ENCODE measurements at places on chromosomes 2 and 18.

DNA sequence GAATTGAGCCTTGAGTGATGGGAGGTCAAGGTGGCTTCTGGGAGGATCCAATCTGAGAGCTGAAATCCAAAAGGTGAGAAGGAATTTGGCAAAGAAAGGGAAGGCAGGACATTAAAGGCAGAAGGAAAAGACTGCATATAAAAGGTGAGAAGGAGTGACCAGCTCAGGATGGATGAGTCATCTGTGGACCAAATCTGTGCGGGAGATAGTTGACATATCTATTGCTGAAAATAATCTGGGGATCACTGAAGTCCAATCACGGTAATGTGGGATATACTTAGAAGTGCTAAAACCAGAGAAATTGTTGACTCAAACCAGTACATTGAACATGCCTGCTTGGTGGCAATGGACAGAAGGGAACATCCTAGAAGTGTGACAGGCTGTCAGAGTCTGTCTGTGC lies 8.0 kb upstream of the PTPN4 start:
- DNase-seq, result no peak

DNA sequence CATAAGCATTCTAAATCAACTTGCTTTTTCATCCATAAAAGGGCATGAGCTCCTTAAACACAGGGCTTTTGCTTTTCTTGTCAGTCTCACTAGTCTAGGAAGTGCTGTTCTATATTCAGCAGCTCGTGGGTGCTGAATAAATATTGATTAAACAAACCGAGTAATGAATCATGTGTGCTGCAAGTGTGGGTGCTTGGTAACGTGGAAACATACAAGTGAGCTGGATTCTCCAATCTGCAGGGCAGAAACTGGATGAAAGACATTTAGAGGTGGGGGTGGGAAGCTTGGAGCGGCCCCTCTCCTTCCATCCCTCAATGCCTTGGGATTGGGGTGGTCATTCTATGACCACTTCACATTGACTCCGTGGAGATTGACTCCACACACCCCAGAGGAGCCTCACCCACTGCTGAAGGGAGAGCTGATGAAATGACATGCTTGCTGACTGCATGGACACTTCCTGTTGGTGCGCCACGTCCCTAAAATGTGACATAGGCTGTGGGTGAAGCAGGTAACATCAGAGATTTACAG lies 114.6 kb downstream of the DOCK10 start:
- peak; percentile 39 for DNase-seq

DNA sequence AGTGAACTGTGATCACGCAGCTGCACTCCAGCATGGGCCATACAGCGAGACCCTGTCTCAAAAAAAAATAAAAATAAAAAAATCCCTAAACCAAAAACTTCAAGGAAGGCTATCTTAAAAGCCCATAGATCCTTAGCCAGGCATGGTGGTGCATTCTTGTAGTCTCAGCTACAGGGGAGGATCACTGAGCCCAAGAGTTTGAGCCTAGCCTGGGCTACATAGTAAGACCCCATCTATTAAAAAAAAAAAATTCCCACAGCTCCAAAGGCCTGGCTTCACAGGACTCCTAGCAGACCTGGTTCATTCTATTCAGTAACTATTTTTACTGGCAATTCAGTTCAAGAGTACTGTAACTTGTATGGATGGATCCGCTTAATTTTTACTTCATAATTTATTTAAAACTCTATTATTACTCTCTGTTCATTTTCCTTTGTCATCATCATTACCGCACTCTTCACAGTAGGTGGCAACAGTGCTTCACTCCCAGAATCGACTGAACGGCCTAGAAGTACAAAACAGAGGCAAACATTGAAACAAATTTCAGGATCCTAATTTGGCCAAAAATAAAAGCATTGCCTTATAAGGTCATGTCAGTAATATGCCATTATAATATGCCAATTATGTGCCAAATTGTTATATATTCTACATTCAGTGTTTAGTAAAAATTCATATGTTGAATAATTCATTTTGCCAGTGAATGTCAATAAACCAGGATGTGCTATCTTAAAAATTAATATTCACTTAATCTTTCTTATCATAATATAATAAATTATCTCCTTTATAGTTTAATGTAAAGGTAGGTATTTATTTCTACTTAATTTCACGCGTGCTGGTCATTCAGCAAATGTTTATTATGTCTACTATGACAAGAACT lies 14.3 kb upstream of the STAM2 start:
- peak; percentile 88 for DNase-seq

DNA sequence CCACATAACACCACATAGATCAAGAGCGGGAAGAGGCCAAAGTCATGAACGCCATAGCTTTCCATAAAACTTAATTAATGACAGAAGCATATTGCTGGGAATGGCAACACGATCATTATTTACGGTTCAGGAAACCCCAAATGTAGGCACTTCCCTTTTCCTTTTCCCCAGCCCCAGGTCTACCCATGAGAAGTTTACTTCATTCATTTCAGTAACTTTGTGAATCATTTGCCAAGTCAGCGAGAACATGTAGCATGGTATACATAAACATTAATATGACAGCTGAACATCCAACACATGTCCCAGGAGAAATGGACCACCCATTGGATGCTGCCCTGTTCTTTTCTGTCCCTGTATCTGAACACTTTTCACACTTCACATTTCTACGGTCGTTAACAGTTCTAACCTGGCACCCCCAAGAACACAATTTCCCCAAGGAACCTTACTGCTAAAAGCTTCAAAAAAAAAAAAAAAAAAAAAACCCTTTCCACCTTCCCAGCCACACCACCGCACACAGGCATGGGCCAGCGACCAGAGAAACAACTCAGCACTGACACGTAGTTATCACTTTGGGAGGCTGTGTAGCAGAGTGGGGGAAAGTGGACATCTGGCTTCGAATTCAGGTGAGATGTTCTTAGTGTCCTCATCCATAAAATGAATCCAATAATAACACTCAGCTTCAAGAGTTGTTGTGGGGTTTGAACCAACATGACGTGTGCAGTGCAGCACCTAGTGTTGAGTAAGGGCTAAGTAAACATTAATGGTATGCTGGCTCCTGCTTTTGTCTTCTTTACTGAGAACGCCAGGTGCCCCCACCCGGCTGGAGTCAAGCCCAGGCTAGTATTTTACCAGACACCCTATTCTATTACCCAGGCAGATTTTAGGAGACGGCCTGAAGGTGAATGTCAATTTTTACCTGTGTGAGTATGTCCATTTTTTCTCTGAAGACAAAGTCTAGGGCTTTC lies 371.5 kb downstream of the LNPK start:
- DNase-seq, result no peak

DNA sequence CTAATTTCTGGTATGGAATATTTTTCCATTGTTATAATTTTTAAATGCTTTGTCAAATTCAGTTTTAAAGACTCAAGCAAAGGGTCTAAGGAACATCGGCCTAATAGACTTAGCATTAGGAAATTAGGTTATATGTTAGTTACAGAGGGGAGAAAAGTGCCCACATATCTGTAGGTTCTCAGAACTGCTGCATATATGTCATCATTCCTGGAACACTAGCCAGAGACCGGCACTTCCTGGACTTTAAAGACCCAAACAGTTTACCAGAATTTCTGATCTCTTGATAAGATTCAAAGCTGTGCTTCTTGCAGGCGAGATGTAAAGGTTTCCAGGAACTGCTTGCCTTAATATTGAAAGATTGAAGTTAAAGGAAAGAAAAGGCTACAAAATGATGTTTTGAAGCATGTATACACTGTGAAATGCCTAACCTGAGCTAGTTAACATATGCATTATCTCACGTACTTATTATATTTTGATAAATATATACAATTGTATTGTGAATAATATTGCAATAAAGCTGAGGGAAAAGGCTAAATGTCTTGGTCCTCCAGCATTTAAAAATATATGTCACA lies 993.6 kb downstream of the LRP1B start:
- peak; percentile 12 for DNase-seq

DNA sequence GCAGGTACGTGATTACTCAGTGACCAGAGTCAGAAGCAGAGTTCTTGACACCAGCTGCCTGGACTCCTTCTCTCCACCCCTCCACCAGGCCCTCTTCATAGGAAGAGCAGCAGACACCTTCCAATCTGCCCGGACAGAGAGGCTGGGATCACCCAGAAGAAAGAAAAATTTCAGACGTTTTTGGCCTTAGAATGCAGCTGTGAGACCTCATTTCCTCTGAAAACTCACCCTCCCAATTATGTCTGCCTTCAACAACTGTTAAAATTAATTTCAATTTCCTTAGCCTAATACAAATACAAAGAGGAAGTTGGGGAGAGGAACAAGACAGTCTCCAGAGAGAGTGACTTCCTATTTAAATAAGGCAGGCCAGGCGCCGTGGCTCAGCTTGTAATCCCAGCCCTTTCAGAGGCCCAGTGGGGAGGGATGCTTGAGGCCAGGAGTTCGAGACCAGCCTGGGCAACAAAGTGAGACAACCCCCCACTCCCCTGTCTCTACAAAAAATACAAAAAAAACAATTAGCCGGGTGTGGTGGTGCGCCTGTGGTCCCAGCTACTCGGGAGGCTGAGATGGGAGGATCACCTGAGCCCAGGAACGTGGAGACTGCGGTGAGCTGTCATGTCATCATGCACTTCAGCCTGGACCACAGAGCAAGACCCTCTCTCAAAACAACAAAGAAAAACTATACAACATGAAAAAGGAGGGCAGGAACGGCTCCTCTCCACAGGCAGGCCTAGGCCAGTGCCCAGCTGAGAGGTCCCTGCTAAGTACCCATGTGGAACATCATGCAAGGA lies 1.6 kb downstream of the SLC66A2 start:
- no peak for DNase-seq

GRCh38 chr2:191571163-191571769 lies 106.7 kb upstream of the NABP1 start:
- DNase-seq, result peak; percentile 79

- DNase-seq, result no peak
Observed at GRCh38 chr18:75209951-75210258, 692 bp upstream of the TSHZ1 start.

DNA sequence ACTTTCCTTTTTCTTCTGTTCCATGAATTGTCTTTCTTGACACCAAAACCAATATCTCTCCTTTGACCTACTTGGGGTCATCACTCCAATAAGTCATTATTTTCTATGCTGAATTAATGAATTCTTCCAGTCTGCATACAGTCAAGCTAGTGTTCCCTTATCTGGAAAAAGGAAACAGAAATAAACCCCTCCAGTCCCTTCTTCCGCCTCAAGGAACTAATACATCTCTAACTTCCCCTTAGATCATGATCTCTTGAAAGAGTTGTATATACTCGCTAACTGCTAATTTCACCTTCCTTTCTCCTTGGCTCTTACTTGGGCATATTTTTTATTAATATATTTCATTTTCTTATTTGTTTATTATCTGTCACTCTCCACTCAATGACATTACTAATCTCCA lies 7.3 kb upstream of the ARHGAP15 start:
- DNase-seq, result no peak

DNA sequence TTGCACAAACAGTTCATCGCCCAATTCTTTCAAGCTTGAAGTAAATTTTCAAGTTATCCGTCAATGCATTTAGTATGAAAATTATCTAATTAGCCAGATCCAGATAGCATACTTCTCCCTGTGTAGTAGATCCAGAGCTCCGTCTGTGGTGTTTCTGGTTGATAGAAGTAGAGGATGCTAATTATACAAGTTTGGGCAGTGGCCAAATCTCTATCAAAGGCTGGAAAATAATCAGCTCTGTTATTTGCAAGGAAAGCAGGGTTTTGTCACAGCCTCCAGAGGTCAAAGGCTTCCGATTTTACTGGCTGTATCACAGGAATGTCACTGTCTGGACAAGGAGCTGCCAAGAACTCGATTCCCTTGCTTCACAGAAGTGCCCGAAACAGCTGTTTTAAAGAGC lies 28.6 kb downstream of the LRRC30 start:
- DNase-seq, result no peak

GRCh38 chr2:162256591-162256991 lies 13.3 kb upstream of the FAP start:
- peak; percentile 72 for DNase-seq

GRCh38 chr2:145501920-145502319 lies 982.0 kb upstream of the ZEB2 start:
- no peak for DNase-seq

DNA sequence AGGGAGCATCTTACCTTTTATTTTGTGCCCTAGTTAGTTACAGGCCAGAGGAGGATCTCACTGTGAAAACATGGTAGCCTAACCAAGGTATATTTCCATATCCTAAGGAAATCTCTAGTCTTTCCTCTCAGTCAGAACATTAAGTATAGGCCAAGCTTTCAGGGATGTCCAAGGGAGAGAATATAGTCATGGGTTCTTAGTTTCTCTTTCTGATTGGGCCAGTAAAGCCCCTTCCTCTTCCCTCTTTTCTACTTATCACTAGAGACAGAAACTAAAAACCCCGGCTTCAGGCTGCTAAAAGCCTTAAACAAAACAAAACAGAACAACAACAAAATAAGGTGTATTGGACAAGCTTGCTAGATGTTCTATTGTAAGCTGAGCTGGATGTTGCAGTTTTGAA lies 44.3 kb upstream of the TNFRSF11A start:
- DNase-seq, result peak; percentile 8

Data from adipocyte (in vitro differentiated cells).